Germinal center (tissue), 1 donor: ENCODE measurements at places on chromosomes 2 and 18.

- DNase-seq = no peak
Observed at GRCh38 chr2:136375017-136375901, 257.3 kb upstream of the CXCR4 start.

GRCh38 chr18:63956755-63957154 lies 7.7 kb downstream of the HMSD start:
- DNase-seq = no peak

GRCh38 chr2:108215794-108216211 lies 24.0 kb upstream of the SULT1C3 start:
- DNase-seq = no peak

DNA sequence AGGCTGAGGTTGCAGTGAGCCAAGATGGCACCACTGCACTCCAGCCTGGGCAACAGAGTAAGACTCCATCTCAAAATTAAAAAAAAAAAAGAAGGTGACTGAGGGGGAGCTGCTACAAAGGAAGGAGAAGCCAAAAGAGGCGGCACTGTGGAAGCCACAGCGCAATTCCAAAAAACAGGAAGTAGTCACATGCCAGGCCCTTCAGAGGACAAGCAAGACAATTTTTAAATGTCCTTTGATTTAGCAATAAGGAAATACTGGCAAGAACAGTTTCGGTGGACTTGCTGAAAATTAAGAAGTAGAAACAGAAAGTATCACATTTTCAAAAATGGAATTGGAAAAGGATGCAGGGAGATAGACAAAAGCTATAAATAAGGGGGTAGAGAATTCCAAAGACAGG lies 122.8 kb downstream of the OSBPL1A start:
- no peak for DNase-seq

DNA sequence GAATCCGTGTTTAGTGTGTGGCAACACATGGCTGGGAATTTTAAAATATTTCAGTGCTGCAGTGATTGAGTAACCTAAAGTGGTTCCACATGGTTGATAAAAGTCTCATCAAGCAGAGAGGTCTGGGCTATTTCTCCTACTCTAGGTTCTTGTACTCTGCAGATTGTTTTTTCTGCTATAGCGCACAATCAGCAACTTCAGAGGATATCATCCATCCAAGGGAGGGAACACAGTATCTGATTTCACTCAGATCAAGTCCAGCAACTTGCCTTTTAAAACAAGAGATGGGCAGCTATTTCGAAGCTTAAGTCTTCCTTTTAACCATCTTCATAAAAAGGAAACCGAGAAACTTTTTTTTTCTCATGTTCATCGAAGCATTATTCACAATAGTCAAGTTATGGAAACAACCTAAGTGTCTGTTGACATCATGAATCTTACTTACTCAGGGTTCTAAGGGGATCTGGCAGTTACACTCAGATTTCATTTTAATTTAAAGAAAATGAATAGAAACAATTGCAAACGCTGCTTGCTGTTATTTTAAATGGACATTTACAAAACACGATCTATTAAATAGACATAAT lies 172.7 kb upstream of the TRIB2 start:
- DNase-seq = no peak

GRCh38 chr2:1613731-1614354 lies 130.5 kb downstream of the PXDN start:
- no peak for DNase-seq

- DNase-seq = no peak
Observed at GRCh38 chr2:154391051-154391450, 307.4 kb upstream of the KCNJ3 start.

DNA sequence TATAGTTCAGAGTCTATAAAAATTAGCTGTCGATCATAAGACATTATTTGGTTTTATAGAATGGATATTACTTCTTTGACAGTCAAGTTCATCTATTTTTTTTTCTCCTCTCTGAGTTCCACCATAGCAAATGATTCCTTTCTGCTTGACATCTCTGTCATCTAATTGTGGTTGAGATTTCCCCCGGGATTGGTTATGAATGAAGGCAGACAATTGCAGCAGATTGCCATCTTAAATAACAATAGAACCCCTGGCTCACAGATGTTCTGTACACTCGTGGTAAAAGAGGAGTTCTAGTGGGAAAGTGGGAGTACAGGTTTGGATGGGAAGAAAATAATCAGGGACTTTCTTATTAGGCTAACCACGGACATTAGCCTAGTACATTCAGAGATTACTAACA lies 292.1 kb upstream of the NRXN1 start:
- DNase-seq = no peak

GRCh38 chr18:6994056-6994770 lies 123.4 kb downstream of the LAMA1 start:
- DNase-seq = no peak

DNA sequence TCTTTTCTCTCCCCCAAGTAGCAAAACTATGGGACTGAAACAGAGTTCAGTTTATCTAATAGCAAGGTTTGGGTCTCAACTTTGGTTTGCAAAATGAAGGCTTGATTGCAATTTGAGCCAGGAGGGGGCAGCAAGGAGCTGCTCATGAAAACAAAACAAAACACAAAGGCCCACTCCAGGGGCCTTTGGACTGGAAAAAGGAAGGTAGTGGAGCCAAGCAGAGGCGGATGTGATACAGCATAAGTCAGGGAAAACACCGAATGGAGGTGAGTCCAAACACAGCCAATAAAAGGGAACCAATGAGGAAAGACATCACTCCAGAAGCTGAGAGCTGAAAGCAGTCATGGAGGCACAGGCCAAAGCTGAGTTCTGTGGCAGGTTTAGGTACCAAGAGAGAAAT lies 799.7 kb upstream of the ACVR2A start:
- DNase-seq = peak; percentile 5

- DNase-seq = no peak
Observed at GRCh38 chr2:127707890-127708648, 6.8 kb downstream of the SFT2D3 start.

DNA sequence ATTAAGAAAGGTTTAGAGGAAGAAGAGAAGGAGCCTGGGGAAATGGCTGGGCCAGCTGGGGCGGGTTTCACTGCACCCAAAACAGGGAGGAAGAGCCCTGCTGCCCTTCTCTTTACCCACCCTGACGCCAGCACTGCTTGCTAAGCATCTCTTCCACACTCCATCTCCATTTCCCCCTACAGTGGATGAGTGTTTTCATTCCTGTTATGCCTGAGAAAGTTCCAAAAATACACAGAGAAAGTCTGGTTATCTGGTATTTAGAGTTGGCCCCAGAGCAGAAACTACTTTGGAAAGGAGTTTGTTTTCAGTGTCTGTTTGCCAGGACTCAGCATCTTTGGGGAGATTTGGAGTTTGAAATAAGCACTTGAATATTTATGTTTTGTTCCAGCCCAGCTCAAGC lies 451.0 kb downstream of the SLC4A3 start:
- DNase-seq = no peak

GRCh38 chr2:56244911-56245530 lies 61.2 kb downstream of the CCDC85A start:
- DNase-seq = no peak

DNA sequence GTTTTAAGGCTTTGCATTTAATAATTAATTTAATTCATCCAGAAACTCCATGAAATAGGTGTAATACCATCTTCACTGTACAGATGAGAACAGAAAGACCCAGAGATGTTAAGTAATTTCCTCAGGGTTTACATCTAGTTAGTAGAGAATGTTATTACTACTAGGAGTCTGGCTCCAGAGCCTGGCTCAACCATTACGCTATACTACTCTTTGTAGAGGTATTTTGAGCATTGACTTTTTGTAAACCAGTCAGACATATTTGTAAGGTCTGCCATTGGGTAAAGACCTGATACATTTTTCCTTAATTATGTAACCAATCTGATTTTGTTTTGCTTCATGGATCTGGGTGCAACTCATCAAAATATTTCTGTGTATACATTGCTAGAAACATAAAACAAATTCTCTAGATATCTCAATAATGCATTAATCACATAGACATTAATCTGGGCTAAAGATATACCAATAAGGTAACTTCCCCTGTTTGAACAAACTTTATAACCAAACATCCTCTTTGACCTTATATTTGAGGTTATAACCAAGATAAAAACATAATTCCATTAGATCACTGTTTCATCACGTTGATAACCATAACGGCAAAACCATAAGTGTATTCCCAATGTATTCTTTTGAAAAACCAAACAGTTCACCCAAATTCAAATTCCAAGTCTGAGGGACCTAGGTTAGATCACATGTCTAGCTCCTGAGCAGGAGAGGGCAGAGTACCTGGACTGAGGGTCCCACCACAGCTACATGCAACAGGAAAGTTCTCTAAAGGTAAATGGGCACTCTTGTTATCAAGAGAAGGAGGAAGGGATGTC lies 135.0 kb downstream of the IKZF2 start:
- DNase-seq = no peak

GRCh38 chr2:35938838-35939237 lies 416.7 kb upstream of the CRIM1 start:
- no peak for DNase-seq

GRCh38 chr18:58511306-58511705 lies 117.6 kb downstream of the ALPK2 start:
- DNase-seq = no peak

DNA sequence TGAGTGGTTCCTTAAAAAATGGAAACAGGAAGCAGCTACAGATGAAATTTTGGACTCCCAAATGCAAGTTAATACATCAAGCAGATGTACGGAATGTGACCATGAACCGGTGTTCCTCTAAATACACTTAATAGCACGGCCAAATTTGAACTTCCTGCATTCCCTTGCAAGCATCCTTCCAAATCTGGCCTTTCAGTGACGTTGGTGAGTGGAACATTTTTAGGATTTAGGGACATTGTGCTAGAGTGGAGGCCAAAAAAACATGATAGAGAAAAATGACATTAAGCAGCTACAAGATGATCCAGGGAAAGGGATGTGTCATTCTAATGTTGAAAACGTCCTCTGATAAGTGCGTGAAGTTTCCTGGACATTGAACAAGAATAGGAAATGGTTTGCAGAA lies 62.1 kb downstream of the CTAGE1 start:
- no peak for DNase-seq

- DNase-seq = no peak
Observed at GRCh38 chr2:28610583-28611201, 114.8 kb downstream of the PLB1 start.

DNA sequence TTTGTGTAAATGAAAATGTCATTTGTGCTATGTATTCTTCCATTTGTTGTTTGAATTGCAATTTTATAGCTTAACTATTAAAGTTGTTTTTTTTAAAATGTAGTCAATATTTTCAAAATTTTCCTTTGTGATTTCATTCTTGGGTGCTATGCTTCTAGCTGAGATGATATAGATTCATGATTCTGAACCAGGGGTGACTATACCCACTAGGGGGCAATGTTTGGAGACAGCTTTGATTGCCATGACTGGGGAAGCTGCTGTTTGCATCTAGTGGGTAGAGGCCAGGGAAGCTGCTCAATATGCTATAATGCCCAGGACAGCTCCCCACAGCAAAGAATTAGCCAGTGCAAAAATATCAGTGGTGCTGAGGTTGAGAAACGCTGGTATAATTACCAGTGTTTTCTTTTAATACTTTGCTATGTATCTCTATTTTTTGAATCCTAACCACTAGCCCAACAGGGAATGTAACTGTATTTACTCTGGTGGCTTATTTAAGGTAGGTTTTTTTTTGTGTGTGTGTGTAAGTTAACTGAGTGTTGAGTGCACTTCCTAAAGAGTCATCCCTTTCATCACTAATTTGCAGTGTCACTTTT lies 99.7 kb downstream of the MEP1B start:
- DNase-seq = peak; percentile 30

GRCh38 chr18:54805571-54806334 lies 22.5 kb upstream of the RAB27B start:
- no peak for DNase-seq

DNA sequence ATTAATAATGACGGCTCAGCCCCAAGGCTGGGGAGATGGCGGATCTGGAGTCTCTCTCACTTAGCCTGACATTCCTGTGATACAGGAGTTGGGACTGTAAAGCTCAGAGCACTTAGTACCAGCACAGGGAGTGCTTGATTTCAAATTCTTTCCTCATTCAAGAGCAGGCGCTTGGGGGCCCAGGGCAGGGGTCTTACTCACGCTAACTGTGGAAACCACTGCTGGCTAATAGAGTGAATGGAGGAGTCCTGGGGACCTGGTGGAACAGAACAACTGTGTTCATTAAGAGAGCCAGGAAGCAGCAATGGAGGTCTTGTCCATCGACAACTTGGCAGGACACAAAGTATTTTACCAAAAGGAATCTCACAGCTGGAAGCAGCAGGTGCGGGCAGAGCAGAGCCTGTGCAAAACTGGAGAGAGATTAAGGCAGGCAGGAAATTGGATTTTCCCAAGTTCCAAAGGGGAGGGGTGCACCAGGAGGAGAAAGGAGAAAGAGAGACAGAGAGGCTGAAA lies 358.9 kb downstream of the TNS1 start:
- DNase-seq = no peak

DNA sequence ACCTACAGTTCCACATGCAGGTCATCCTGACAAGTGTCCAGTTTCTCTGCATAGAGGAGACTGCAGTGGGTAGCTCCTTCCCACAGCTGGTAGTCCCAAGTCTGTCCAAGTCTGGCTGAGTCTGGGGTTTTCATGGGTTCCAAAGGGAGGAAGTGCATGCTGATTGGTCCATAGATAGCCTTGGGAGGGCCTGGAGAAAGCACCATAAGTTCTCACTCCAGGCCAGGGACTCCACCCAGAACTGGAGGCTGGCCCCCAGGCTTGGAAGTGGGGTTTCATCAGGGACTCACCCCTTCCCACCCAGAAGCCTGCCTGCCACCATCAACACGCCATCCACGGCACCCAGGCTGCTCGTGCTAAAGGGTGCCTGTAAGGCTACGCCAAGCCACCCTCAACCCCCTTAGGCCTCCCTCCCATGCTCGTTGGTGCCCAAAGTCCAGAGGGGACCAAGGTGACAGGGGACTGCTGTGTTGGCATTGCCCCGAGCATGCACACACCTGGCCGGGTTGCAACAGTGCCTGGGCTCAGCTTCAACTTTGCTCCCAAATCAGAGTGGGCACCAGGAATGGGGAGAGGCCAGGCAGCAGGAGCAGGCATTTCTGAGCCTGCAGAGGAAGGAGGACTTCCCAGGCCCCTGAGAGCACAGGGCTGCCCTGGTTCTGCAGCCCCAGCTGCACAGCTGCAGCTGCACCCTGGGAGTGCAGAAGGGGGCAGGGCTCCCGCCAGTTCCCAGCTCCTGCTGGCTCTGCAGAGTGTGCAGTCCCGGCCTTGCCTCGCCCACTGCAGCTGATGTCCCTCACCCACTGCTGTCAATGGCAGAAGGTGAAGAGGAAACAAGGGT lies 116.5 kb upstream of the MAP2 start:
- DNase-seq = no peak

DNA sequence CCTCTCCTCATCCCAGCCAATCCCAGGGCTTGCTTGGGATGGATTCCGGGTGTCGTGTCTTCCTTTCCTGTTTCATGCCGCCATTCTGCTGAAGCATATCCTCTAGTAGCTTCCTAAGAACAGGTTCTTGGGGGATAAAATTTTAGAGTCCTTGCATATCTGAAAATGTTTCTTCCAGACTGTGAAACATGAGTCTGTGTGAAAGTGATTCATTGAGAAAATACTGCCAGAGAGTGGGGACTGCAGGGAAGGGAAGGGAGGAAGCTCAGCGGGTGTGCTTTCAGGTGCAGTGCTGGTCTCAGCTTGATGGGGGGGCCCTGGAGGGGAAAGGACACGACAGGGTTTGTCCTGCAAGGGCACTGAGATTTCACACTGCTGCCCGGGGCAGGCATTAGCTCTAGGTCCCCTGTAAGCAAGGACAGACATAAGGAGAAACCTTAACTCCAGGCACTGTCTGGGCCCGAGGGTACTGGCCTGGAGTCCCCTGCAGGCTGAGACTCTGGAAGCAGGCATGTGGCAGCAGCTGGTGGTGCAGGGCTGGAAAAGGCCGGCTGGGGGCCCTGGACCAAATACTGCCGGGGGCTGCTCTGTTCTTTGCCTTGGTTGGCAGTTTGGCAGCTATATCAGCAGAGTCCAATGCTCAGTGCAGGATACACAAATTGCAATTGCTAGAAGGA lies 97.6 kb upstream of the HS6ST1 start:
- no peak for DNase-seq
